ENCODE measurements at places on chromosomes 7 and 10. TPM values are rescaled to one million over a fixed set of nuclear protein-coding genes. Genes with fewer than 3 reads are reported as not detected.

DNA sequence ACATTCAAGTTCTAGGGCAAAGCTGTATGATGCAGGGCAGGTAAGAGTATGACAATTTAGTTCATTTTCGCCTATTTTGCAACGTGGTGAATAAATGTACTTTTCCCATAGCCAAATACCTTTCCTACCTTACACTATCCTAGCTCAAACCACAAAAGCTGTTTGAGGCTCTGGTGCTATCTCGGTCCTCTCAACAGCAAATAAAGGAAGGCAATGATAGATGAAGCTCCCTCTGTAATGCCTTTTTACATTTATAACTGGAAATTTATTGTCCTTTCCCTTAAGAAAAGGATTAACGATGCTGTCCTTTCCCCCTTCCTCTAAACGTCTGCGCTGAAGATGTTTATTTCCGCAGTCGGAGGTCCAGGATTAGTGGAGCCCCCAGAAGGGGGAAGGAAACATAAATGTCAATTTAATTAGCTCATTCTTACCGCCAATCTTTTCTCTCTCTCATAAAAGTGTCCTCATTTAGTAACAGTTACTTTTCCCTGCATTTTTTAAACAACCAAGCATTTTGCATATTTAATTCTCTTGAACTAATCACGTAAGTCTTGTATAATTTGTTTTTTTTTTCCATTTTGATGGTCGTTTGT is 114.6 kb downstream of the PIP4K2A start:
- no peaks in the 10 kb centered on the region for H3K36me3 ChIP-seq
- H3K27me3 ChIP-seq: no peaks in the 10 kb centered on the region
- H3K27ac ChIP-seq: no peak overlapping the region

GRCh38 chr10:26334932-26335573 is 103.1 kb upstream of the APBB1IP start:
- H3K27ac ChIP-seq: no peak overlapping the region
- DNase-seq: peak; percentile 60
- no peaks in the 10 kb centered on the region for H3K36me3 ChIP-seq
- H3K27me3 ChIP-seq: no peaks in the 10 kb centered on the region
- H3K4me1 ChIP-seq: no peaks in the 10 kb centered on the region
- no peak overlapping the region for H3K4me3 ChIP-seq

DNA sequence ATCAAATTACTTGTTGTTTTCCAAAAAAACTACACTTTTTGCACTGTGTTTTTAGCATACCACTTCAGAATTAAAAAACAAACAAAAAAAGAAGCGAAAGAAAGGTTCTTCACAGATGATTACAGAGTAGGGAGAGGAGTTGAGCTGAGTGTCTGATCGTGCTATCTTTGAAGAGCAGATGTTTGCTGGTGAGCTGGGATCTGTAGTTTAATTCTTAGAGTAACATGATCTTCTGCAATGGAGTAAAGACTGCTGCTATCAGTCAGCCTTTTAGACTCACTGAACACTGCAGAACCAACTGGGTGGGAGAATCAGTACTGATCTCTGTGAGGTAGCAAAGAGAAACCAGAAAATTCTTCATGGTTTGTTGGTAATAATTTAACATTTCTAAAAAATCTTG is 1197.8 kb upstream of the SORCS1 start:
- H3K27me3 ChIP-seq: no peaks in the 10 kb centered on the region
- no peaks in the 10 kb centered on the region for H3K36me3 ChIP-seq
- H3K27ac ChIP-seq: no peak overlapping the region
- H3K4me3 ChIP-seq: no peak overlapping the region
- H3K4me1 ChIP-seq: no peaks in the 10 kb centered on the region

The DOCK4 gene
- 10.8 TPM for total RNA-seq

The RET gene
- 81.1 TPM for total RNA-seq

DNA sequence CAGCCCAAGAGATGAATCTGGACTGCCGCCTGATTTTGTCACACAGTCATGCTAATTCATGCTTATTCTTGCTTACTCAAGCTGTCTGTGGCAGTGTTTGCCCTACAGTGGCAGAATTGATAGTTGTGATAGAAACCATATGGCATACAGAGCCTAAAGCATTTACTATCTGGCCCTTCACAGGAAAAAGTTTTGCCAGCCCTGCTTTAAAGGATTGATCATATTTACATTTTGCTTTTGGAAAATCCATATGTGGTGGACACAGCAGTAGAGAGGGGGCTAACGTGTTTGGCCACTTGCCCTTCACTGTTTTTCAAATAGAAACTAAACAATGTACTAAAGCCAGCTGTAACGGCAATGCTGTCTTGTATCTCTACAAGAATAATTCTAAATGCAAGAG is 974.0 kb upstream of the GHITM start:
- no peak overlapping the region for H3K4me3 ChIP-seq
- H3K27ac ChIP-seq: no peak overlapping the region
- H3K27me3 ChIP-seq: no peaks in the 10 kb centered on the region
- H3K4me1 ChIP-seq: no peaks in the 10 kb centered on the region
- no peak for DNase-seq
- H3K36me3 ChIP-seq: no peaks in the 10 kb centered on the region

- H3K4me1 ChIP-seq: no peaks in the 10 kb centered on the region
- no peak overlapping the region for H3K27ac ChIP-seq
- H3K4me3 ChIP-seq: no peak overlapping the region
- no peak for DNase-seq
- H3K36me3 ChIP-seq: no peaks in the 10 kb centered on the region
- no peaks in the 10 kb centered on the region for H3K27me3 ChIP-seq
Measured at GRCh38 chr7:73397521-73398281, 35.9 kb upstream of the FZD9 start.

The GJD4 gene
- not detected for total RNA-seq

DNA sequence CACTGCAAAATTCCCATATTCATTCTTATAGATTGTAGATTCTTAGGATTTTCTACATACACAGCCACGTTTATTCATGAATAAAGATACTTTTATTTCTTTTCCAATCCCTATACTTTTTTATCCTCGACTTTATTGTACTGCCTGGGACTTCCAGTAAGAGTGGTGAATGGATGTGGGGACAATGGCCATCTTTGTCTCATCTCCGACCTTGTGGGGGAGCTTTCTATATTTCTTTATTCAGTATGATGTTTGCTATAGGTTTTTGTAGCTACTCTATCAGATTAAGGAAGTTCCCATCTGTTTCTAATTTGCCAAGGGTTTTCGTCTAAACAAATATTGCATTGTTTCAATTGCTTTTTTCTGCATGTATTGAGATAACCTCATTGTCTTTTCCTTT is 184.3 kb downstream of the FOXP2 start:
- no peaks in the 10 kb centered on the region for H3K36me3 ChIP-seq
- no peak overlapping the region for H3K27ac ChIP-seq
- no peaks in the 10 kb centered on the region for H3K4me1 ChIP-seq
- H3K4me3 ChIP-seq: no peak overlapping the region
- DNase-seq: no peak

DNA sequence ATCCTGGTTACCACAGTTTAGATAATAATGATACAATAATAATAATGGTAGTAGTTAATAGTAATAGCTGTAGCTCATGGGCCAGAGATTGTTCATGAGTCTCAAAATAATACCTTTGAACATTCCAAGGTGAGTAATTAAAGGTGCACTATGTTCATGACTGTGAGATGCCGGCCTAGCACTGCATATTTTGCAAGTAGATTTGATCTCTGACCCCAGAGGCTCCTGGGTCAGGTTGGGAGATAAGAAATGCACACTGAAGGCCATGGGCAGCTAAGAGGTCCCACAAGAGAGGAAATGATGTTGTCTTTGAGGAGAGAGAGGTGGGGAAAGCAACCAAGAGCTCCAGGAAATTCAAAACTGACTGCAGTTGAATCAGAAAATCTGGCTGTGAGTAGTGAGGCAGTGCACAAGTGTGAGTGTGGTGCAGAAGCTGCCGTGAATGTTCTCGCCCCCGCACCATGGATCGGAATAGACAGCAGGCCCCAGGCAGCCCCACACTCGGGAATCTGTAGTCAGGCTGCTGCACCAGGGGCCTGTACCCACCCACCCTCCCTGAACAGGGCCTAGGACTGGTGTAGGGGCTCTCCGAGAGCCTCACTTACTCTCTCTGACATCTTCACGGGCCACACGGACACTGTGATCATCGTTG is 11.9 kb downstream of the CPXM2 start:
- no peaks in the 10 kb centered on the region for H3K27me3 ChIP-seq
- no peaks in the 10 kb centered on the region for H3K36me3 ChIP-seq
- DNase-seq: no peak
- no peak overlapping the region for H3K4me3 ChIP-seq

The MSS51 gene
- 2.3 TPM for total RNA-seq

- no peaks in the 10 kb centered on the region for H3K4me1 ChIP-seq
- H3K36me3 ChIP-seq: no peaks in the 10 kb centered on the region
- H3K27me3 ChIP-seq: no peaks in the 10 kb centered on the region
- no peak overlapping the region for H3K27ac ChIP-seq
- no peak for DNase-seq
Measured at GRCh38 chr7:78734626-78735025, 718.8 kb downstream of the MAGI2 start.

GRCh38 chr10:76119515-76119914 is 688.1 kb downstream of the LRMDA start:
- no peaks in the 10 kb centered on the region for H3K36me3 ChIP-seq
- no peak overlapping the region for H3K4me3 ChIP-seq
- no peak overlapping the region for H3K27ac ChIP-seq
- H3K27me3 ChIP-seq: no peaks in the 10 kb centered on the region

The PRLHR gene
- not detected for total RNA-seq
